ENCODE measurements at places on chromosomes 2 and 18. TPM values are rescaled to one million over a fixed set of nuclear protein-coding genes. Genes with fewer than 3 reads are reported as not detected.

GRCh38 chr2:98072442-98072841 lies 14.5 kb upstream of the VWA3B start:
- no peak for DNase-seq
- no peaks in the 10 kb centered on the region for H3K27me3 ChIP-seq
- H3K4me3 ChIP-seq = no peak overlapping the region
- no peaks in the 10 kb centered on the region for H3K36me3 ChIP-seq
- H3K27ac ChIP-seq = no peak overlapping the region

- no peaks in the 10 kb centered on the region for H3K27me3 ChIP-seq
- no peak overlapping the region for H3K4me3 ChIP-seq
- no peaks in the 10 kb centered on the region for H3K4me1 ChIP-seq
- DNase-seq = no peak
- no peak overlapping the region for H3K27ac ChIP-seq
- H3K36me3 ChIP-seq = peaks cover 10% of the 10 kb centered on the region
Measured at GRCh38 chr2:218485986-218486667, 67.2 kb downstream of the VIL1 start.

GRCh38 chr18:9173770-9174233 lies 37.2 kb downstream of the ANKRD12 start:
- no peak for DNase-seq
- peaks cover 22% of the 10 kb centered on the region for H3K4me1 ChIP-seq
- H3K27me3 ChIP-seq = no peaks in the 10 kb centered on the region
- H3K4me3 ChIP-seq = no peak overlapping the region
- H3K36me3 ChIP-seq = peaks cover 3% of the 10 kb centered on the region

ZBTB7C gene
- 38.2 TPM for total RNA-seq

RESP18 gene
- not detected for total RNA-seq

Data from esophagus squamous epithelium (tissue), 5 donors.